Germinal center (tissue), 1 donor: ENCODE measurements at places on chromosomes 7 and 10.

DNA sequence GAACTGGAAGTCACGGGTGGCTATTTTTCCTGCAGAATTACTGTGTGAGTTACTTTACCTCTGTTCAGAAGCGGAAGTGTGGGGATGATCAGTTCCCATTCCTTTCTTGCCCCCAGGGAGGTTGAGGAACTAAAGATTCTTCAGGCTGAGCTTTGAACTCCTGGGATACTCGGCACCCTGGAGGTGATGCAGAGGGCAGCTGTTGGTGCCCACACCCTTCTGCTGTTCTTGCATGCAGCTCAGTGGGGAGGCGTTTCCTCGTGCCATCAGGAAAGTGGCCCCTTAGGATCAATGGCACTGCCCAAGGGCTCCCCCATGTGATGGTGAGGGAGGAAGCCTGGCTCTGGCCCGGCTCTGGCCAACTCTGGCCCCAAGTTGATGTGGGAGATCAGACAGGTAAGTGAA is 44.7 kb upstream of the MXI1 start:
- no peak for DNase-seq

DNA sequence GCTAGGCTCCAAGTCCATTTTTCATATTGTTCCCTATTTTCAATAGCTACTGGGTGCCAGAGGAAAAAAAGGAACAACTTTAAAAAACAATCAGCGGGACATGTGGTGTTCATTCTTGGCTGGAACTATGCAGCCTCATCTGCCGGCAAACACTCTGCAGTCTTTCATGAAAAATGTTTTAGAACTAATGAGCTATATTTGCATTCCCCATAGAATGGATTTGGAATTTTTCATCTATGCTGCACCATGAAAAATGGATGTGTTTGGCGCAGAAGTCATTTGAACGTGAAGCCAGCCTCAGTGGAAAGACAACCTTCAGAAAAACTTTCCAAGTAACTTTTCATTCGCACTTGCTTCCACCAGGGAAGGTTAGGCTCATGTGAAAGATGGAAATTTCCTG is 270.5 kb downstream of the SKAP2 start:
- DNase-seq = no peak

DNA sequence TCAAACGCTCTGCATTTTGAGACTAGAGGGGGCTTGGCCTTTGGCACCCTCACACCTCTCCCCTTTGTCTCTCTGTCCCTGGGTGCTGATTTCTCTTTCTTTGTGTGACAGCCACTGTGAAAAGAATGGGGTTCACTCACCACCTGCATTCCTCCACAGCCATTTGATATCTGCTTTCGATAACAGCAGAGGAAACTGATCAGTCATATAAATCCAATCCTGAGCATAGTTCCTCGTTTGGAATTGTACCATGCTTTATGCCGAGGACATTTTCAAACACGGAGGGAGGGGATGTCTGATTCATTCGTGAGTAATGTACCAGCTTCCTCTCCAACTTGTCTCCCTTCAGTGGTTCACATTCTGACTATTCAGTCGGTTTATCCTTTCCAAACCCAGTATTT is 15.8 kb downstream of the MET start:
- DNase-seq = no peak

DNA sequence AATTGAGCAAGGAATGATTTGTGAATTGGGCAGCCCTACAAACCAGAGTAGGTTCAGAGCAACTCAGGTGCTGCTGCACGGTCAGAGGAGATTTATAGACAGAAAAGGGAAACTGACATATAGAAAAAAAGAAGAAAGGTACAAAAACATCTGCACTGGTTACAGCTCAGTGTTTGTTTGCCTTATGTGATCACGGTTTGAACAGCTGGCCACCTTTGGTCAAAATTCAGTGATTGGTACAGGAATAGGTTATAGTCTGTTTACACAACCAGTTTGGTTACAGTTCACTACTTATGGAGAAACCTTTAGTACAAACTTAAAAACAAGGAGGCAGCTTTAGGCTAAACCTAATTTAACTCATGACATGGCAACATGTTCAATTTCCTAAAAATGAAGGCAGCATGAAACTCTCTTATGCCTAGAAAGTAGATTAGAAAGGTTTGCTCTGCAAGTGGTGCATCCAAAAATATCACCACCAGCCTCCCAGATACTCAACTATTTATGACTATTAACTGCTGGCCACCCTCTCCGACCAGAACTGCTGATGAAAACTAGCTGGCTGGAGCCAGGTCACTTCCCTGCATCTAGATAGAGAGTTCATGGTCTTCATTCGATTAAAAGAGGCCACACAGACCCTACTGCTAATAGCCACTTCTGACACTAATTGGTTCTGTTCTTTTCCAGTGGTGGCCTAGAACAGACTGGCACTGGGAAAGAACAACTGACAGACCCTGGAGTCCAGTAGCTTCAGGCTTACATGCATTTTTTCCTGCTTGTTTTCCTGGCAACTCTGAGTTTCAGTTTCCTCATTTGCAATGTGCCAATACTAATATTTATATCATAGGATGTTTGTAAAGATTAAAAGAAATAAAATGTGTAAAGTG is 548.0 kb downstream of the CCSER2 start:
- no peak for DNase-seq

- DNase-seq = no peak
These were observed 107.3 kb upstream of the STARD3NL start for GRCh38 chr7:38070718-38071117.

DNA sequence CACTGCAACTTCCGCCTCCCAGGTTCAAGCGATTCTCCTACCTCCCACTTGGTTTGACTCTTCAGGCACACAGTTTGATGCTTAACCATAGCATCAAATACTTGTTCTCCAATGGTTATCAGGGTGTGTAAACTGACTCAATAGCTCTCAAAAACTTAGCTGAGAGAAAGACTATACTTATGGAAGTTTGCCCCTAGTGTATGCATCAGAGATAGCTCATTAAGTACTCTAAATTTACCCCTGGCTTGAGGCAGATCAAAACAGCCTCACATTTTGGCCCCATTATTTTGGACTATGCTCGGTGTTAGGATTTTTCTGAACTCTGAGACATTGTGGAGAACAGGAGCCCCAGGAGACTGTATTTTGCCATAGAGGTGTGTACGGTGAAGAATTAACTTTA is 40.8 kb upstream of the SLC35B4 start:
- DNase-seq = no peak

- peak; percentile 58 for DNase-seq
These were observed 14.4 kb upstream of the SPRN start for GRCh38 chr10:133438711-133439273.

GRCh38 chr10:91043173-91043910 is 122.5 kb upstream of the ANKRD1 start:
- no peak for DNase-seq

GRCh38 chr10:35516102-35516670 is 89.0 kb upstream of the GJD4 start:
- DNase-seq = no peak

DNA sequence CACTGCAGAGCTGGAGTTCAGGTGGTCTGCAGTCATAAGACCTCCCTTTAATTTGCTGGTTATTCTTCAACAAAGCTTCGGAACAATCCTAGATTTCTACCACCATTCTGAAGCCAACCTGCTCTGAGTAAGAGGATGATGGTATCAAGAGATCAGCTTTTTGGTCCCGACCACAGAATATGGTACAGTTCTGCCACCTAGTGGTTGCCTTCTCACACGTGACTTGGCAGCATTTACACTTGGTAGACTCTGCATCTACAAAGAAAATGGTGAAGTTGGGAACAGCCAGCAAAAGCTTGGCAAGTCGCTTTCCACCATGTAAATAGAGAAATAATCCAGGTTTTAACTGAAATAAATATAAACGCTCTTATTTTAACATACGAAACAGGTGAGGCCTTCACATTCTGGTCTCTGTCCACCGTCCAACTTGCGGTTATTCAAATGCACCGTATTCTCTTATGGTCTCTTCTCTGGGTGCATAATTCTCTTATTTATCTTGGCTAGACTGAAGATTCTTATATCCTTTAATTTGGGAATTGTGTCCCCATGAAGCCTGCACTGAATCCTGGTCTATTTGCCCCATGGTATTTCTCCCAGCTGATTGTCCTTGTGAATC is 173.9 kb upstream of the GRM3 start:
- DNase-seq = peak; percentile 26

GRCh38 chr7:42704710-42705109 is 207.2 kb downstream of the C7orf25 start:
- no peak for DNase-seq

DNA sequence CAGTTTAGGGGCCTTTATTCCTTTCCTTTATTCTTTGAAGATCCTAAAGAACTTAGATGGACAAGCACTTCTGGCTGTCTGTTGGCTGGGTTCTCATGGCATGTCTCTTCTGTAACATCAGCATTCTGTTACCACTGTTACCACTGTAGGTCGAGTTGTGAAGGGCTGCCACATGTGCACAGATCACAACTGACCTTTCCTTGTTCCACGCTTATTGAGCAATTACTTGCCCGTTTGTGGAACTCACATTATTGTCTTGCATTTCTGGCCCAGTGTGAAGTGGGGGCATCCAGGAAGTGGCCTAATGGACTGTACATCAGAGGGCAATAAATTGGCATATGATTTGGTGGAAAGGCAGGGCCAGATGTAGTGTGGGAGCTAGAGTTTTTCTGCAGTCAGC is 23.7 kb downstream of the GBF1 start:
- no peak for DNase-seq

DNA sequence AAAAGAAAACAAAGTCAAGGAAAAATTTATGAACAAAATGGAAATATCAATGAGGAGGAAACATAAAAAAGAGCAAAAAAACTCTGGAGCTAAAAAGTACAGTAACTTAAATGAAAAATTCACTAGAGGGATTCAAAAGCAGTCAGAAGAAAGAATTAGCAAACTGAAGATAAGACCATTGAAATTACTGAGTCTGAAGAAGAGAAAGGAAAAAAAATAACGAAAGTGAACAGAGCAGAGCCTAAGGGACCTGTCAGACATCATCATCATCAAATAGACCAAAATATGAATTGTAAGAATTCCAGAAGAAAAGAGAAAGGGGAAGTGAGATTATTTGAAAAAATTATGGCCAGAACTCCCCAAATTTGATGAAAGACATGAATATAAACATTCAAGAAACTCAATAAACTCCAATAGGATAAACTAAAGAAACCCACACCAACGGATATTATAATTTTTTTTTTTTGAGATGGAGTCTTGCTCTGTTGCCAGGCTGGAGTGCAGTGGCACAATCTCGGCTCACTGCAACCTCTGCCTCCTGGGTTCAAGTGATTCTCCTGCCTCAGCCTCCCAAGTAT is 16.2 kb downstream of the NPC1L1 start:
- DNase-seq = no peak

- no peak for DNase-seq
These were observed 164.0 kb upstream of the ASAH2 start for GRCh38 chr10:50415292-50415691.

GRCh38 chr7:131583430-131583829 is 27.0 kb upstream of the PODXL start:
- no peak for DNase-seq

GRCh38 chr7:5083311-5083711 is 37.7 kb downstream of the RBAK start:
- no peak for DNase-seq
